Fibroblast of mammary gland (primary cell): ENCODE measurements at places on chromosomes 5 and 9.

DNA sequence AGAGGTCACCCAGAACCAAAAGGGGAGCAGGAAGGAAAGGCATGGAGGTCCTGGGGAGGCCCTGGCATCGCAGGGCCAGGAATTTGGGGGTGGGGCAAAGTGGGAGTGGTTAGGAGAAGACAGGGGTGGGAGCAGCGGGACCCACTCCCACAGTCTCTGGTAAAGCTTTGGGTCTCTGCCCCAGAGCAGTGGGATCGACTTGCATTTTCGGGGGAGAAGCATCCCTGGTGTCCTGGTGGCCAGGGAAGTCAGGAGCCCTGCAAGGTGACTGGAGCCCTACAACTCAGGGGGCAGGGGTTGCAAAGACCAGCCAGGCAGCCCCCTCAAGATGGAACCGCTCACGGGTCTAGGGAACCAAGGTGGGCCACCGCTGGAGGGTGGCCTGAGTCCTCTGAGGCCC is 22.4 kb upstream of the GTF3C5 start:
- DNase-seq, result no peak

- no peak for DNase-seq
Observed at GRCh38 chr9:37972351-37972848, 68.5 kb upstream of the SLC25A51 start.

DNA sequence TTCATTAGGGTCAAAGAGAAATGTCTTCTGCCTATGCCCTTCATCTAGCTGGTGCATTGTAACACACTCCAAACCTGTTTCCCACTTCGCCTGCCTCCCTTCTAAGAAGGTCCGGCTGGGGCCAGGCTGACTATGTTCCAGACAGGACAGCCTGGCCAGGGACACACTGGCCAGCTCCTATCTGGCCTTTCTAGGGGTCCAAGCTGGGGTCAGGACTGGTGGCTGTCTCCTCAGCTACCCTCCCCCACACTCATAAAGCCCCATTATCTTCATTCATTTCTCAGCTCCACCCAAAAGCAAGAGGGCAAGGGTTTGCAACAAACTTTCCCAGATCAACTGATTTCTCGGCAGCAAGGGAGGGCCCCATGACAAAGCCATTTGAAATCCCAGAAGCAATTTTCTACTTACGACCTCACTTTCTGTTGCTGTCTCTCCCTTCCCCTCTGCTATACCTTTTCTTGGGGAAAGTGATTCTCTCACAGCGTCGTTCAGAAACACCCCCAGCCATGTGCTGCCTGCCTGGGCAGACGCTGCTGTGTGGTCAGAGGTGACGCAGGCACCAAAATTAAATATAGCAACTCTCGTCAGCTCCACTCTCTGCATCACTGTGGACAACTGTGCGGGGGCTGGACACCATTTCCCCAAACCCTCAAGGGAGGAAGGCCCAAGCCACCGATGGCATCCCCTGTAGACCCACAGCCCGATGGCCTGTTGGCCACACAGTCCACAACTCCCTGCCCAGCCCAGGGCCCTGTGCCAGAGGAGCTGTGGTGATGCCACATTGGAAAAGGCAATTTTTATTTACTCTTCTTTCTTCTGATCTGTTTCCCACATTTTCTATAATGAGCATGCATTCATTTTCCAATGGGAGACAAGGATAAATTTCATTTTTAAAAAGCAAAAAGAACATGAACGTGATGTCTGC is 6.1 kb downstream of the IL13 start:
- no peak for DNase-seq

DNA sequence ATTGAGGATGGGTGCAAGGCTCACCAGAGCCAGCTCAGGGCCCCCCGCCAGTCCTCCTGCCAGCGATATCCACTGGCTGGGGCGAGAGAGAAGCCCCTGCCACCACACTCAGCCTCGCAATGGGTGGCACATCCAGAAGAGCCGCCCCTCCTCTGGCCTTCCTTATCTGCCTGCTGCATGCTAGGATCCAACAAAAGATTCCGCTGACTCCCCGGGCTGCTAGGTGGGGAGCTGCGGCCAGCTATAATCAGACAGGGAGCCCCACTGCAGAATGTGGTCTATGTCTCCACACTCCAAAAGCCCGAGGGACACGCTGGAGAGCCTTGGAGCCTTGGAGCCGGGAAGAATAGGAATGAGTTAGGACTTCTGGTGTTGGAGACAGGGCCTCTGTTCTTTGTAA is 32.8 kb downstream of the COL23A1 start:
- no peak for DNase-seq

DNA sequence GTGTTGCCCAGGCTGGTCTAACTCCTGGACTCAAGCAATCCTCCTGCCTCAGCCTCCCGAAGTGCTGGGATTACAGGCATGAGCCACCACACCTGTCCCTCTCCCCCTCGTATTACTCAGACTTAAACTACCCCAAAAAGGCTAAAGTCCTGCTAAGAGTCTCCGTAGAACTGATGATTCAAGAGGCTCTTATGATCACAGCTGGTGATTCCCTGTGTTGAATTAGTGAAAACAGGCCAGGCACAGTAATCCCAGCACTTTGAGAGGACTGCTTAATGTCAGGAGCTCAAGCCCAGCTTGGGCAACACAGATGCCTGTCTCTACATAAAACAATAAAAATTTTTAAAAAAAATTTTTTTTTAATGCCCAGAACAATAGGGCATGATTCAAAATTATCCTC is 9.2 kb downstream of the CDC26 start:
- DNase-seq, result peak; percentile 12

DNA sequence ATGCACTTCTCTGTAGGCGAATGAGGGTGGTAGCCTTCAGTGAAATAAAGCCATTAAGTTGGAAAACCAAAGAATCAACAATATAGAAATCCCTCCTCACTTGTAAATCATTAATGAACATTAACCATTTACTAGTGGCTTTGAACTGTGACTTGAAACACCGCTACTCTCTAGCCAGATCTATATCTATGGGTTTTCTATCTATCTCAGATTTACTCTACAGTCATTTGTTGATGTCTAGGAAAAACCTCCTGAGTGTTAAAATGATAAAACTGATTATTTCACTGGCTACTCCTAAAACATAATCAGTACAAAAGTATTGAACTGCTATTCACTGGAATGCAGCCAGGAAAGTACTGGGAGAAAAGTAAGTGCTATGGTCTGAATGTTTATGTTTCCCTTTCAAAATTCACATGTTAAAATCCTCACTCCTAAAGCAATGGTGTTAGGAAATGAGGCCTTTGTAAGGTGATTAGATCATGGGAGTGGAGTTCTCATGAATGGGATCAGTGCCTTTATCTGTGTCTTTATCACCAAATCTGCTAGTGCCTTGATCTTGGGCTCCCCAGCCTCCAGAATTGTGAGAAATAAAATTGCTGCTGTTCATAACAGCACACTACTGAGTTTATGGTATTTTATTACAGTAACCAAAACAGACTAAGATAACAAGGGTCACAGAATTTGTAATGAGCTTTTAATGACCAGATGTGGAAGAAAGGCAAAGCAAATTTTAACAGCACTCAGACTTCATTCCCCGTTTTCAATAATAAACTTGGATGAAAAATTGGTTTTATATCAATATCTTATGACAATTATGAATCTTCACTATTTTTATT is 8.6 kb upstream of the OXCT1 start:
- no peak for DNase-seq

DNA sequence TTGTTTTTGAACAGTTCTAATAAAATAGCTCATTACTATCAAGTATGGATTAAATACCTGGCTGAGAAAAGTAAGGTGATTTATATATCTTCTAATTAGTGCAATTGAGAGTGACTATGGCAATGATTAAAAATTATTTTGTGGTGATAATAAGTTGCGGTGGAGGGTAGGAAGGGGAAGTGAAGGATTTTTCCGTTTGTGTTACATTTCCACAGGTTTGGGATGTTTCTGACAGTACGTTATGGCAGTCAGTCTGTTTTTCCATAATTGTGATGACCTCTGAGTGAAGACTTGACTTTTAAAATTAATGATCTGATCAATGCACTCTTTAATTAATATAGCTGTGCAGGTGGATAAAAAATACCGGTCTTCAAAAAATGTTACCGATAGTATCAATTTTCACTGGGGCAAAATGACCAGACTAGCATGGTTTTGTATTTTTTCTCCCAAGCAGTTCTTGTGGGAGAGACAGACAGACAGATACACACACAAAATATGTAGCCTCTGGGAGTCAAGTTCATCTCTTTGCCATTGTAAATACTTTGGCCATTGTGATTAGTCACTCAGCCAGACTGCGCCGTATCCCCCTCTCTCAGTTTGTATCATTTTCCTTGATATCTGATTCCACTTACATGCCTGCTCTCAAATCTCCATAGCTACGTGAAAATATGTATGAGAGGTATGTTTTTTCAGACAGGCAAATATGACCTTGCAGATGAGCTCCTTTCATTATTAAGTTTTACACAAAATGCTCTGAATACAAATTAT is 60.2 kb downstream of the ARHGAP26 start:
- peak; percentile 64 for DNase-seq

DNA sequence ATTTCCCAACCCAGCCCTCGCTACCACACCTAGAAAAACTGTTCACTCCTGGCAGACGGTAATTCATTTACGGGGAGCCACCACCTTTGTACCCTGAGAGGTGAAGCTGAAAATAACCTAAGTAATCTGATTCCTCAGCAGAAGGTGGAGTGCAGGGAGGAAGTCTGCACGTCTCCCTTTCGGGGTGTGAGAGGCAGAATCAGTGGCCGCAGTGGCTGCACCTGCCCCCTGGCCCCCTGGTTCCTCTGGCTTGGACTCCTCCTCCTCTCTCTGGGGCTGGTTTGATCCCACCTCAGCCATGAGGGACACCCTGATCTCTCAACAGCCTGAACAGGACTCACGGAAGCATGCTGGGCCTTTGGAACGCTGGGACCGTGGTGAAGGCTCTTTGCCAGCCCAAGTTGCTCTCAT is 10.5 kb downstream of the TMEM174 start:
- no peak for DNase-seq

GRCh38 chr5:1792842-1793266 is 6.8 kb downstream of the MRPL36 start:
- DNase-seq, result peak; percentile 90

- no peak for DNase-seq
Observed at GRCh38 chr5:9483243-9483642, 62.6 kb downstream of the SEMA5A start.

- DNase-seq, result no peak
Observed at GRCh38 chr5:131647048-131647769, 12.2 kb upstream of the RAPGEF6 start.

DNA sequence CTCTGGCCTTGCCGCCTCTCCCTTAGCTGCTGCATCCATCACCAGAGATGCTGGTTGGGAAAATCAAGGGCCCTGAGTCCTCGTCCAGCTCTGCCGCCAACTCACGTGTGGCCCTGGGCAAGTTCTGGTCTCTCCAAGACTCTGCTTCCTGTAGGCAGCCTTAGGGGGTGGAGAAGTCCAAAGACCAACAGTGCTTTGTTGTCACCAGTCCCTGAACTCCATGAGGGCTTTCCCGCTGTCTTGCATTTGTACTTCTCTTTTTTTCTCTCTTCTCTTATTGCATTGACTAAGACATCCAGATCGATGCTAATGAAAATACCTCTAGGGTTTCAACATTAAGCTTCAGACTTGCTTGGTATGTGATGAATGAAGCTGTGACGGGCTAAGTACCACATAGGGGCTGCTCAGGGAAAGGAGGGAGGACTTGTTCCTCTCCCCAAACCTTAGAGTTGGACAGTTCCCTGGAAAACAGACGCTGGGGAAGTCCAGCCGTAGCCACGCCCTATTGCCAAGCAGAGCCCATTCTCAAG is 63.7 kb upstream of the STXBP1 start:
- no peak for DNase-seq

DNA sequence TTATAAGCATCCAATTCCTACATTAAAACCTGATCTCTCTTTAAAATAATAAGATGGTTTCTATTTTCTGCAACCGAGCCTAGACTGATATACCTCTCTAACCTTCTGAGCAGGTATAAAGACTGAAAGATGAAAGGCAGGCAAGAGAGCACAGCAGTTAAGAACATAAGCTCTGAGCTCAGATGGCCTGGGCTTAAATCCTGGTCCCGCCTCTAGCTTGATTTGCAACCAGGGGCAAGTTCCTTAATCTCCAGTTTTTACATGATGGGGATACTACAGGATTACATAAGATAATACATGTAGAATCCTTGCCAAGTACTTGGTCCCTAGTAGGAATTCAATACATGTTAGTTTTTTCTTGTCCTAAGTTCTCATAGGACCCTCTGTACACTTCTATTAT is 33.9 kb downstream of the SLC24A2 start:
- no peak for DNase-seq

- DNase-seq, result no peak
Observed at GRCh38 chr9:130303613-130304055, 38.1 kb downstream of the HMCN2 start.

- no peak for DNase-seq
Observed at GRCh38 chr5:157172403-157172802, 6.3 kb upstream of the GARIN3 start.

DNA sequence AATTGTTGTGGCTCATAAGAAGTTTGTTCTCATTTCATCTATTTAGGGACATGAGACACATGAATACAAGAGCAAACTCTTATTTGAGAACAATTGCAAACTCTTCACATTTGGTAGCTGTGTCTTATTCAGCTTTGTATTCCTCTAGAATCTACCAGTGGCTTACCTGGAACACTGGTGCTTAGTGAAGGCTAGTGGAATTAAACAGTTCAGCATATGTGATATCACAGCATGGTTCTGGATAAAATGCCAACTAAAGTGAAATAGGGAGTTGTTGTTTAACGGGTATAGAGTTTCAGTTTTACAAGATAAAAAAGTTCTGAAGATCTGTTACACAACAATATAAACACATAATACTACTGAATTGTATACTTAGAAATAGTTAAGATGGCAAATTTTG is 48.9 kb downstream of the NRG2 start:
- no peak for DNase-seq

DNA sequence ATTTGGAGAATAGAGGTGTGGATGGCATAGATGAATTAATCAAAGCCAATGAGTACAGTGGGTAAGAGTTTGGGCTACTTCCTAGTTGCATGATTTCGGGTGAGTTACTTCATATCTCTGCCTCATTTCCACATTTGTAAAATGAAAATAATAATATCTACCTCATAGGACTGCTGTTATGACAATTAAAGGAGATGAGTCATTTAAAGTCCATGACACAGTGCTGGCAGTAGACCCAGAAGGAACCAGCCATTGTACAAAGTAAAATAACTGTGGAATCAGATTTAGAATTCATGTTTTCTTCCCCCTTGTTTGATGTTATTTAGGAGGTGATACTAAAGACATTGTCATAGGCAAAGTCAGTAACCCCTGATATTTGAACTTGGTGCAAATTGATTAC is 139.5 kb upstream of the SLC27A6 start:
- peak; percentile 59 for DNase-seq

DNA sequence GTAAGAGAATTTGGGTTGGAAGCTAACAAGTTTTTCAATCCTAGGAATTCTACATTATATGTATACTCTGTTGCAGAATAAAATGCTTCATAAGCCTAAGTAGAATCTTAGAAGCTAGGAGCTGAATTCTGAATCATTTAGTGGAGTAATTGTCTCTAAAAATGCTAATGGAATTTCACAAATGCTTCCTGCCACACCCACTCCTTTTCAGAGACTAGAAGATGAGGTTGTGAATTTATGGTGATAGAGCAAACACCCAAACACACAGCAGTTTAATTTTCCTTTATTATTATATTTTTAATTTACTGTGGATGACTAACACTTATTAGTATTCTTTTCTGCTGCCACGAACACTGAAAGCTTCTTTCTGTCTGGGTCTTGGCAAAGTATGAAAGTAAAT is 208.0 kb upstream of the PDE4D start:
- DNase-seq, result no peak

- peak; percentile 7 for DNase-seq
Observed at GRCh38 chr9:91360551-91361290, 997 bp downstream of the AUH start.

GRCh38 chr9:116692616-116693015 is 5.5 kb downstream of the TRIM32 start:
- no peak for DNase-seq

GRCh38 chr9:16387382-16387781 is 483.1 kb downstream of the BNC2 start:
- peak; percentile 40 for DNase-seq
